SHP77 treated with DMSO at 0.1 percent for 48 hours (cell line): ENCODE measurements at places on chromosomes 12 and 14.

DNA sequence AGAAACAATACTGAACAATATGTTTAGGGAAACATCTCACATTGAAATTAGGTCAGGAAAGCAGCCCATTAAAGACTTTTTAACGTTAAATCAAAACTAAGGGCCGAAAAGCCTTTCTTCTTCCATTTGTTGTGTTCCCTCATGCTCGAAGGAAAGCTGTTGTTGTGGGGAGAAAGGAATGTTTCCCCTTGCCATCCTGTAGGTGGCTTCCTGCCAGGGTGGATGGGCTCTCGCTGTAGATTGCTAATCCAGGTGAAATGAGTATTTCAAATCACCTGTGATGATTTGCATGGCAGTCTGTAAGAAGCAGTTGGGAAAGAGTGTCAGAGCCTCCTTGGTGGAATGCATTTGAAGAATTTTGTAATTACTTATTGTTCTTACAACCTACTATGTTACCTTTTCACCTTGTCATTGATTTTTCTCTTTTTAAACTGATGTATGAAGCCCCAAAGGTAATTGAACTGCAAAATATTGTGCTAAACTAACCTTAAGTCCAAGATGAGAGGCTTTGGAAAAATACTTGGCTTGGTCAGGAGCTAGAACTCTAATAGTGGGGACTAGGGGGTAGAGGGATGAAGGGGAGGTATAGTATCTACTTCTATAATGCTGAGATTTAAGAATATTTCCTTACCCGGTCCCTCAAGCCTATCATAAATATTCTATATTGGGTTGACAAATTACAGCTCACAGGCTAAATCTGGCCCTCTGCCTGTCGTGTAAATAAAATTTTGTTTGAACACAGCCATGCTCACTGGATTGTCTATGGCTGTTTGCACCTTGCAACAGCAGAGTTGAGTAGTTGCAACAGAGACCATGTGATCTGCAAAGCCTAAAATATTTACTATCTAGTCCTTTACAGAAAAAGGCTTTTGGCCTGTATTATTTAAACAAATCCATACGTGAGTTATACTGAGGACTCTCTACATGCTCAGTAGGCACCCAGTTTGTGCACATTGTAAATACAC lies 7.7 kb upstream of the DCP1B start:
- no peak for DNase-seq

- DNase-seq, result no peak
These were observed 18.1 kb upstream of the PRICKLE1 start for GRCh38 chr12:42607584-42608058.

GRCh38 chr12:107522692-107523477 lies 162.7 kb upstream of the PWP1 start:
- peak; percentile 2 for DNase-seq

DNA sequence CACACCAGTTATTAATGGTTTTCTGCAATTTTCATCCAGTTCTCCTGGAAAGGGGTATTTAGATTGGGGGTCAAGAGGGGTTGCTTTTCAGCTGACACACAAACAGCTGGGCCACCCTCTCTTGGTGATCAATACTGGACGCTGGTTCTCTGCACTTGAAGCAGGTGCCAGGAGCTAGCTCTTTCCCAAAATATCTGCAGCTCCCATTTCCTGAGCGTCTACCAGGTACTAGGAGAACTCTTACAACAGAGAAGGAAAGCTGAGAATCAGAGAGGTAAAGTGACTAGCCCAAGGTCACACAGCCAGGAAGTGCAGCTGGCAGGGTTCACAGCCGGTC lies 1.2 kb downstream of the TESC start:
- no peak for DNase-seq

DNA sequence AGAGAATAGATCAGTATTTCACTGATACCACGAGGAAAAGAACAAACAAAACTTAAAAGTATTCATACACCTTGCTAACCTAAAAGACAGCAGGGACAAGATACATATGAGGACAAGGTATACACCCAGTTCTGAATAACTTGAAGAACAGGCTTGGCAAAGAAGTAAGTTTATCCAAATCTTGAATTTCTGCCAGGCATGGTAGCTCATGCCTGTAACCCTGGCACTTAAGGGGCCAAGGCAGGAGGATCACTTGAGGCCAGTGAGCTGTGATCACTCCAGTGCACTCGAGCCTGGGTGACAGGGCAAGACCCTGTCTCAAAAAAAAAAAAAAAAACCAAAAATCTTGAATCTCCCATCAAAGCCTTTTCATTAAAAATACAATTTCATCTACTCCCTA lies 25.0 kb downstream of the EIF2S1 start:
- DNase-seq, result no peak

GRCh38 chr14:90498198-90498597 lies 101.4 kb downstream of the CALM1 start:
- DNase-seq, result no peak

DNA sequence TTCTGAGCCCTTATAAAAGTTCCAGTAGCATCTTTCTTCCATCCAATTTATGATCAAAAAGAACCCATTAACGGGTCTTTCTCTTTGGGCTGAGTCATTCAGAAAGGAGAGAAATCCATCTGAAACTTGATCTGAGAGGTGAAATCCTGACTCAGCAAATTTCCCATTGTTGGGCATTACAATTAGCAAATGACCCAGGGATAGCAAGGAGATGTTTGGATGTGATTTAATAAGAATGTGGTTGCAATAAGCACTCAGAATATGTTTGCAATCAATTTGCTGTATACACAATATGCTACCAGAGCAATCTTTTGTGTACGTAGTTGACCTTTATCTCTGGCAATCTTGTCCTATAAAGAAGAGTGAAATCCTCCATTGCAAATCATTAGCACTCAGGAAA lies 122.7 kb downstream of the CCDC60 start:
- DNase-seq, result no peak

GRCh38 chr12:87270919-87271318 lies 758.3 kb downstream of the C12orf50 start:
- DNase-seq, result no peak

GRCh38 chr12:77882709-77883108 lies 52.0 kb downstream of the NAV3 start:
- DNase-seq, result no peak

DNA sequence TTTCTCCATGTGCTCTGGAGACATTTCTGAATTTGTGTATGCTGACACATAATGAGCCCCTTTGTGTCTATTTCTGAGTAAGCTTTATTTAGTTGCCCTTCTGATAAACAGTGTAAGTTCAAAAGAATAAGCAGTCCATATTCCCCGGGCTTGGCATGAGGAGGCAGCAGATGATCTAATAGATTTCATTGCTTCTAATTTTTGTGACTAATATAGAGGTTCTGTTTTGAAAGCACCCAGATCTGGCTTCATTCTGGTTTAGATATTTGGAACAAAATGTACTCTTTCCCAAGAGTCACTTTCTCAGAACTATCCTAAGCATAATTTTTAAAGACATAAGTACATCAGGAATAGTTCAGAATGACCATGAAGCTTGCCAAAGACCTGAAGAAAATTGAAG lies 290.9 kb downstream of the BTG1 start:
- DNase-seq, result no peak

GRCh38 chr14:38578278-38578681 lies 322.4 kb upstream of the CLEC14A start:
- no peak for DNase-seq
